HAP-1 (cell line): ENCODE measurements at places on chromosomes 1 and 21.

- DNase-seq: no peak
Measured at GRCh38 chr21:25927195-25927880, 192.6 kb downstream of the GABPA start.

DNA sequence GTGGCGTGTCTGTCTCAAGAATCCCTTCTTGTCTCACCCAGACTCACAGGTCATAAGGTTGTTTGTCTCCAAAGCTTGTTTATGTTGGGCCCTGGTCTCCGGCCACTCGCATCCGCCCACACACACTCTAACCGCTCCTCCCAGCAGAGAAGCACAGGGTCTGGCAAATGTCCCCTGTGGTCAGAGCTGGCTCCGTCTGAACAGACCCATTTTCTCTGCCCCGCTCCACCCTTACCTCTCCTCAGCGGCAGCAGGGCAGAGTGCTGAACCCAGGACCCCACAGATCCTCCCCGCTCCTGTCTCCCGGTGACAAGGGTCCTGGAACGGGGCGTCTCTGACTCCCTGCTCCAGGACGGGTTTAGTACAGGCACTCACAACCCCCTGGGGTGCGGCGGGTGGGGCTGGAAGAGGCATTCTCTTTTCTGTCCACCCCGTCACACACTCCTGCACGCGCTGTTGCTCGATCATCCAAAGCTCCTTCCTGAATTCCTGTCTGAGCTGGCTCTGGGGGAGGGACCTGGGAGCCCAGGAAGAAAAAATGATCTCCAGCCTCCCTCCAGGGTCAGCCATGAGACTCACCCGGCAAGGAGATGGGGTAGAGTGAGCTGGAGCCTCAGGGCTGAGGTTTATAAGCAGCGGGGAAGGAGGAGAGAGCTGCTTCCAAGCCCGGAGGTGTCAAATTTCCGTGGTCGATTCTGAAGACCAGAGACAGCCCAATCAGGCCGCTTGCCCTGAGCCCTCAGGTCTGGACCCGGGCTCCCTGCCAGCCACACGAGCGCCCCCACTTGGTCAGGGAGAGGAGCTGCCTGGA, at the start of gene S100A13:
S100A13 (minus strand) TSS at position 602 of the 811 bp plus-strand sequence. CDS start 1,033 bp downstream, outside the sequence.
- peak; percentile 90 for DNase-seq

DNA sequence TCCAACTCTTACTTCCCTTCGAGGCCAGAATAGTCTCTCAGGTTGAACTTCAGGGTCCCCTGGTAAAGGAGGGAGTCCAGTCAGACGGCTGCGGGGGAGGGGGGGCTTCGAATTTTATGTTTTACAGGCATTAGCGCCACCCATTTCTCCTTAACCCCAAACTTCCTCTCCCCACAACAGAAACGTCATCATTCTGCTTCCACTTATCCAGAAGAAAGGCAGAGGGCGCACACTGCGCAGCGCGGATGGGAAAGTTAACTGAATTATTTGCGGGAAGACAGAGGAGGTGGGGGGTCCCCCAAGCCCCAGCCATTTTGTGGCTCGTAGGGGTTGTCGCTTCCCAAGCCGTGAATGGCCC, 529 bp upstream of the PRMT2 start:
- peak; percentile 16 for DNase-seq

- no peak for DNase-seq
Measured at GRCh38 chr1:15485636-15486035, 9.7 kb downstream of the CELA2B start.

- DNase-seq: no peak
Measured at GRCh38 chr21:35206141-35207125, 157.3 kb upstream of the RUNX1 start.

DNA sequence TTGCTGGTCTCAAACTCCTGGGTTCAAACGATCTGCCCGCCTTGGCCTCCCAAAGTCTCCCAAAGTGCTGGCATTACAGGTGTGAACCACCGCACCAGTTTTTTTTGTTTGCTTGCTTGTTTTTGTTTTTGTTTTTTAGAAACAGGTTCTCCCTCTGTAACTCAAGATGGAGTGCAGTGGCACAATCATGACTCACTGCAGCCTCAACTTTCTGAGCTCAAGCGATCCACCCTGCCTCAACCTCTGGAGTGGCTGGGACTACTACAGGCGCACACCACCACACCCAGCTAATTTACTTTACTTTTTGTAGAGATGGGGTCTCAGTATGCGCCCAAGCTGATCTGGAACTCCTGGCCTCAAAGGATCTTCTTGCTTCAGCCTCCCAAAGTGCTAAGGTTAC, 47.3 kb upstream of the USP1 start:
- no peak for DNase-seq

- no peak for DNase-seq
Measured at GRCh38 chr1:157596384-157596783, 1.5 kb downstream of the FCRL4 start.

DNA sequence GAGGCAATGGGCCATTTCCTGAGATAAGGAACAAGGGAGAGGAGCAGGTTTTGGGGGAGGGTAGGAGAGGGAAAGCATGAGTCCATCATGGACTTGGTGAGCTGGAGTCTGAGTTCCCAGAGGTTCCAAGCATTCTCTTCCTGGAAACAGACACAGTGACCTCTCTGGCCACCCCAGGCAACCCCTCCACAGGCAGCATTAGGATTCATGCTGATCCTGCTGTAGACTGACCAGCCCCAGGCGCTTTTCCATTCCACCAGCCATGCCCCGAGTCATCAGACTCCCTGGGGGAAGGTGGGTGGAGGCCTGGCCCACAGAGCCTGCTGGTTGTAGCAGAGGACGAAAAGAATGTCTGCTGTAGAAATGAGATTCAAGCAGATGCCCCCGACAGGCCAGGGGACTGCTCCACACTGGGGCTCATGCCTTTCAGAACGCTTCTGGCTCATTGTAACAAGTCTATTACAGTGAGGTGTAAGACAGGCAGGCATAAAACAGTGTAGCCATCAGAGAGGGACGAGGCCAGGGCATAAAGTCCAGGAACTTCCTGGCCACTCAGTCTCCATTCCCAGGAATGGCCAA, 52.2 kb downstream of the KCND3 start:
- DNase-seq: no peak

- DNase-seq: no peak
Measured at GRCh38 chr21:44710756-44711326, 531 bp downstream of the TSPEAR start.

- DNase-seq: no peak
Measured at GRCh38 chr1:183490932-183491331, 18.6 kb downstream of the SMG7 start.

GRCh38 chr1:74247881-74248528, 12.8 kb downstream of the TNNI3K start:
- DNase-seq: no peak

GRCh38 chr1:30295674-30296073, 427.7 kb downstream of the MATN1 start:
- DNase-seq: no peak

GRCh38 chr1:147641695-147642592, 28.4 kb downstream of the ACP6 start:
- peak; percentile 77 for DNase-seq

GRCh38 chr21:17529648-17530047, 16.8 kb downstream of the CXADR start:
- no peak for DNase-seq

GRCh38 chr1:32541064-32541566, 1.9 kb downstream of the ZBTB8A start:
- no peak for DNase-seq

- DNase-seq: no peak
Measured at GRCh38 chr21:42567861-42568260, 54.2 kb downstream of the SLC37A1 start.

DNA sequence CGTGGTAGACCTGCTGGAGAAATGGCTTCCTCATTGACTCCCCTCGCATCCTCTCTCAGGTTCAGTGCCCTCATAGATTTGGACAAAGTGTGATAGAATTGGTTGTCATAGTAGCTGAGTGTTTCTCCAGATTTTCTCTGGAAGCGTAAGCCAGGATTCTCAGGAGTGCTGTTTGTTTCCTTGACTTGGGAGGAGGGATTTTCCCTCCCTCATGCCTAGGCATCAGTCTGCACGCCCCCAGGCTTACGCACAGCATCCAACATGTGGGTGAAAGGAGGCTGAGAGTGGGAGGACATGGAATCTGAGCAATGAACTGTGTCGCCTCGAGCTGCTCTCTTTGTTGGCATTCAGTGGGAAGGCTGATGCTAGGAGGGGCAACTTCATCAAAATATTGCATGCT, 503.5 kb downstream of the LTN1 start:
- no peak for DNase-seq
